ENCODE measurements at places on chromosomes 5 and 9.

GRCh38 chr9:107281922-107282667, 984 bp upstream of the RAD23B start:
- no peak for DNase-seq

DNA sequence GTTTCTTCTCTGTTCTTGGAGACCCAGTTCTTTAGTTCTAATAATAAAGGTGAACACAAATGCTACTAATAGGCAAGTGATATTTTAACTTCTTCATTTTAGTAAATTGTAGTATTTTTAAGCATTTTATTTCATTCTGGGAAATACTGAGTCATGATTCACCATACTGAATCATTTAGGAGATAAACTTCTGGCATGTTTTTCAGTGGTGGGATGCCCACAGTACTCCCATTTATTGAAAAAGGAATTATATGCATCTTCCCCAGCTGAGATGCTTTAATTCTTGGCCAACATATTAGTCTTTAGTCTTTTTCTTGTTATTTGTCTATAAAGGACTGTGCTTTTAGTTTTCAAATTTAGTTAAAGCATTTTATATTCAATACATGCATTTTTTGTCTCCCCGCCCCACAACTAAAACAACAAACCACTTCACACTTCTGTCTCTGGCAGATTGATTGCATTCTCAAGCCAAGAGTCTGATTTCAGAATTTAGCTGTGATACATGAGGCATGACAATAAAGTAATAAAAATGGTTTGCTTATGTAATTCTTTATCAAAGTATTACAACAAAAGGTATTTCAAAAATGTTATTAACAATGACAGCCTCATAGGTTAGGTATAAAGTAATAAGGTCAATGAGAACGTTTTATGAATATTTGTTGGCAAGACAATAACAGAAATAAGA, 125.2 kb upstream of the CDH18 start:
- no peak for DNase-seq

GRCh38 chr5:119275146-119275545, 80.7 kb upstream of the TNFAIP8 start:
- DNase-seq: no peak

GRCh38 chr9:91948101-91948596, 1.9 kb downstream of the ROR2 start:
- DNase-seq: no peak
